ENCODE measurements at places on chromosomes 5 and 9.

- DNase-seq, result no peak
Measured at GRCh38 chr5:33043343-33043997, 332.3 kb downstream of the NPR3 start.

DNA sequence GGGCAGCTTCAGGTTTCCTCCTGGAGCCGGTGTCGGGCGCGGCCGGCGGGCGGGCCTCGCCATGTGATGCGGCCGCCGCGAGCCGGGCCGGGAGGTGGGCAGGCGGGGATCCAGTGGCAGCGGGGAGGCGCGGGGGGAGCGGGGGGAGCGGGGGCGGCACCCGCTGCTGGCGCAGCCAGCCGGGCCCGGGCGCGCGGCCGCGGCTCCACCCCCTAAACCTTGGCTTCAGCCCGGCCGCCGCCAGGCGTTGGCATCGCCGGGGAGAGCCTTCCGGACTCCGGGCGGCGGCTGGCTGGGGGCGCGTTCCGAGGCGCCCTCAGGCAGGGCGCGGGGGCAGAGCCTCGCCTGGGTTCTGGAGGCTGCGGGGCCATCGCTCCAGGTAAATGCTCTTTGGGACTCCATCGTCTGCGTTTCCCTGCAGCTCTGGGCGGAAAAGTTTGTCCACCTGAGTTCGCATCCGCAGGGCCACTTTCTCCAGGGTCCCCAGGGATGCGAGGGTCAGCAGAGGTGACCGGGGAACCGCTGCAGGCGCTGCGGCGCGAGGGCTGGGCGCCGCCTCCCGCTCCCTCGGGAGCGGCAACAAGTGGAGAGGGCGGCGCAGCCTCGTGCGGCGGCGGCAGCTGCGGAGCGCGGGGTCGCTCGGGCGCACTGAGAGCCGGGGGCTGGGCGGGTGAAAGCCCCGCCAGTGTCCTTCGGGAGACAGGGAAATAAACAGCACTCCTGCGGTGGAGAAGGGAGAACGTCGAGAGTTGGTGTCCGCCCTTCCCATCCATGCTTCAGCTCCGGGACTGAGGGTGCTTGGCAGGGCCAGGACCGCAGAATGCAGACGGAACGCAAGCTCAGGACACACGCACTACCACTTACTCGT is at the start of gene ARHGEF28:
Gene ARHGEF28 (plus strand): TSS at position 253 of the 868 bp plus-strand sequence. CDS start 58,656 bp downstream, outside the sequence.
- DNase-seq, result no peak

DNA sequence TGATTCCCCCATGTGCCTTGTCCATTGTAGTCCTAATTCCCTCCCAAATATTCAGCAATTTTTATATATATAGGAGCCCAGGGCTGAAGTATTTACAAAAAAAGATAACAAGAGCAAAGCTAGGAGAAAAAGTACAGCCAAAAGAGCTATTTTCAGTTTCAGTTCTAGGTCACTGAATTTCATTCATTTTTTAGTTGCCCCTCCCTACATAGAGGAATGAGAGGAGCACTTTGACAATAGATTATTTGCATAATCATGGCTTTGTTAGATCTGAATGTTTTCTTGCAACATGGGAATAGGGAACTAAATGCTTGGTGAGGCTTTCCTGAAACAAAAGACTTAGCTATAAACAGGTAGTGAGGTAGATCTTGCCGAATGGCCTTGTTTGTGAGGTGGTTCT is 15.3 kb upstream of the F2RL2 start:
- no peak for DNase-seq

DNA sequence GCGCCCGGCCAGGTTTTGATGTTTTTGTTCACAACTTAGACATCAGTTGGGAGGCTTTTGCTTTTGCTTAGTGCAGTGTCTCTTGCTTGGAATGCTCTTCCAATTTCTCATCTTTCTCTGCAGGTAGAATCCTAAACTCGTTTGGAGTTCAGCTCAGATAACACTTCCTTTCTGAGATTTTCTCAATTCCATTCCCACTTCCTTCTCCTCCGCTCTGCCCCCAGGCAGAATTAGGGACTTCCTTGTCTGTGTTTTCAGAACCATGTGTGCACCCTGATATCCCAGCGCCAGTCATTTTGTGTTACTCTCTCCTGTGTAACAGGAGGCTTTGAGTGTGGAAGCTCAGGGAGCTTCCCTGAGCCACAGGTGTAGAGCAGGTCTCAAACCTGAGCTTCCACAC is 171.0 kb downstream of the INSYN2B start:
- no peak for DNase-seq

DNA sequence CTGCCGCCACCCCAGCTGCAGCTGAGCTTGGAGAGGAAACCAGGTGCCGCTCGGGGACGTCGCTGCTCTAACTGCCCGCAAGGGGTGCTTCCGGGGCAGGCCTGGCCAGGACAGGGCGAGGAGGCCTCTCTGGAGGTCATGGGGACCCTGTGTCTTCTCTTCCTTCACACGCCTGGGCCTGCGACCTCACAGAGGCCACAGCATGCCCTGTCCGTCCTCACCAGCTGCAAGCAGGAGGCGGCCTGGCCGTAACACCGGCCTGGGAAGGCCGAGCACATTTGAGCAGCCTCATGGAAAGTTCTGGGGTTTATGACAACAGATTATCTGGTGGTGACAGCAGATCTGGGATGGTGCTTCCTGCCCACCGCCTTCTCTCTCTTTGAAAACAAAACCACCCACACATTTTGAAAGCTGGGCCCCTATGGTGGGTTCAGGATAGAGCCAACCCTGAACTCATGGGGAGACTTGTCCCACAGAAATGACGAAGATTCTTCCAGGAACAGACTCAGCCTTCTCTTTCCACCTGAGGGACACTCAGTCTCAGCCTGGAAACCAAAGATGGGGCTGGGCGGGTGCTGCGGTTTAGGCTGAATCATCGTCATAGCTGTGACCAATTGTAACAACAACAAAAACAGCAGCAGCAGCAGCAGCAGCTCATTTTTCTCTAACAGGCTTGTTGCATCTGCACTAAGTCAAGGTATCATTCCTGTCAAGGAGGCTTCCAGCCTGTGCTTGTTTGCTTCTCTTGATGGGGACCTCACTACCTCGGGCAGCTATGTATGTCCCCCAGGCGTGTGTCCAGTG is 99.6 kb upstream of the RAPGEF1 start:
- peak; percentile 17 for DNase-seq

Data from stimulated activated CD4-positive, alpha-beta T cell treated with anti-CD3 and anti-CD28 coated beads, Interleukin-1b, Interleukin-23, amount 100 ng/mL, for 1 hour (primary cell).